NCI-H187 treated with DMSO at 0.1 percent for 48 hours (cell line): ENCODE measurements at places on chromosomes 3 and 15.

DNA sequence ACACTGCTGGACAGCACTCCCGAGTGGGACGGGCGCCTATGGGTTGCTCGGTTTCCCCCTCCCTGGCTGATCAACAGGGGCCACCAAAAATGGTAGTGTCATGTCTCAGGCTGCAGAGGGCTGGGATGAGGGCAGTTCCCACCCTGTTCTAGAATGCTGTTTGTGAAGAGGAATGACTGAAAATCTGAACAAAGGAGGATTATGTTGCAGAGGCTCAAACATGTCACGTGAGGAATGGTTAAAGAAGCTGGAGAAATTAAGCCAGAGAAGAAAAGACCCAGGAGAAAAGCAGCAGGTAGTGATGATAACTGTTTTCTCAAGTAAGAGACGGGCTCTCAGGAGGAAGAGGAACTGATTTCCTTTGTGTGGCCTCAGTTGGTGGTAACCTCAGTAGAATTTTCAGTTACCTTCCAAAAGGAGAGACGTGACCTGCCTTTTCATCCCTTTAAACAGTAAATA is 10.4 kb downstream of the SPG21 start:
- no peak for DNase-seq

DNA sequence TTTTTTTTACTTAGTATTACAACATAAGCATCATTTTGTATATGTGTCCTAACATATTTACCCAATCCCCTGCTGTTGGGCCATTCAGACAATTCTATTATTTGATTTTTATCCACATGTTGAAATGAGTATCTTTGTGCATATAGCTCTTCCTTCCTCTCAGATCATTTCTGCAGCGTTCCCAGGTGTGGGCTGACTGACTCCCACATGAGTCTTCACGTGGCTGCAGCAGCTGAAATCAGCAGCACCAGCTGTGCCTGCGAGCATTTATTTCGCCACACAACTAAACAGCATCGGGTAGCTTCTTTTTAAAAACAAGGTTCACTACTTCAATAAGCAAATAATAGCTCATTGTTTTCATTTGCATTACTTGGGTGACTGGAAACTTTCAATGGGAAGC is 44.5 kb upstream of the PDE8A start:
- no peak for DNase-seq

GRCh38 chr3:4749567-4750002 is 229.7 kb upstream of the BHLHE40 start:
- DNase-seq = no peak

DNA sequence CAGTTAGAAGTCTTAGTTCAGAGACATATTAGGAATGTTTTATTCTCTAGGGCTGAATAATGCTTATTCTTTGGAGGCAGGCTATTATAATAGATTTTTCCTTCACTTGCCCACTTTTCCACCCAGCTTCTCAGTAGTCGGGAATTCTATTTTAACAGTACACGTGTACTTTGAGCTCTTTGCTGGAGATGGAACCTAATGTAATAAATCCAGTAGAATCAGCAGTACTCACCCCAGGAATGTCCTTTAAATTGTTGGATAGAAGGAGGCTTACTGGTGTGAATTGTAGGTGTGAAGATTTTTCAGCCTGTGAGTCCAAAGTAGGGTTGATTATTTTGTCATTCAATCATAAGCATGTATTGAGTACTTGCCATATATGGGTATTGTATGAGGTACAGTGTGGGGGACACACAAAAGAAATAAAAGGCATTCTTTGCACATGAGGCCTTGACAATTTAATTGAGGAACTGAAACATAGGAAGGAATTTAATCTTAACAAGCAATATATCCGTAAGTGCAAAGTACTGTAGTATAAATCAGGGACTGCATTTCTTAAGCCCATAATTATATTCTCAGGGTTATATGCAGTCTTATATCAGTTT is 29.5 kb upstream of the MGA start:
- no peak for DNase-seq

DNA sequence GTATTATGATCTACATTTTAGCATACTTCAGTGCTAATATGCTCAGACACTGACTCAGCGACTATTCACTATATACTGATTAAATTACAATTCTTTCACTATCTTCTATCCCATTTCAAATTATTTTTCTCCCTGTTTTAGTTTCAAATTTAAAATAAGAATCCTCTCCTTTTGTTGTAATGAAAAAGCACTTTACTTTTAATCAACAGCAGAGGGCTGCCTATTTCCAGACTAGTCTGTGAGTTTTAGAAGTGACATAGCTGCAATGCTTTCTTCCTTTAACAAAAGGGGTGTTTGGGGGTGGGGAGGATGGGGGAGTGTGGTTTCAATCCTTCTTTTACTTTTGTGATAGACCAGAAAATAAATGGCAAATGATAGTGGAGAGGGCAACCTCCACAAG is 2.4 kb downstream of the NEDD4 start:
- DNase-seq = no peak

GRCh38 chr15:62874959-62875625 is 167.5 kb upstream of the TPM1 start:
- no peak for DNase-seq
